Occipital lobe (tissue), 3 donors: ENCODE measurements at places on chromosomes 7 and 10. TPM values are rescaled to one million over a fixed set of nuclear protein-coding genes. Genes with fewer than 3 reads are reported as not detected.

Gene H2BK1
- not detected for total RNA-seq

GRCh38 chr10:80407812-80408241 lies 524 bp upstream of the PRXL2A start:
- DNase-seq, result peak; percentile 32

Gene CYP2C9
- not detected for total RNA-seq

Gene UBE2H
- 85.2 TPM for total RNA-seq

Gene CCDC146
- 15.4 TPM for total RNA-seq

Gene PLEKHS1
- total RNA-seq, result not detected
